ENCODE measurements at places on chromosomes 6 and 20.
A peak's percentile ranks its signal among the peaks of the same experiment; 100 is the strongest.

GRCh38 chr6:356828-357251 is 34.7 kb upstream of the IRF4 start:
- DNase-seq, result no peak

- DNase-seq, result no peak
Observed at GRCh38 chr20:21229163-21229562, 74.0 kb upstream of the XRN2 start.

GRCh38 chr6:150191809-150192208 is 49.0 kb downstream of the PPP1R14C start:
- DNase-seq, result no peak

DNA sequence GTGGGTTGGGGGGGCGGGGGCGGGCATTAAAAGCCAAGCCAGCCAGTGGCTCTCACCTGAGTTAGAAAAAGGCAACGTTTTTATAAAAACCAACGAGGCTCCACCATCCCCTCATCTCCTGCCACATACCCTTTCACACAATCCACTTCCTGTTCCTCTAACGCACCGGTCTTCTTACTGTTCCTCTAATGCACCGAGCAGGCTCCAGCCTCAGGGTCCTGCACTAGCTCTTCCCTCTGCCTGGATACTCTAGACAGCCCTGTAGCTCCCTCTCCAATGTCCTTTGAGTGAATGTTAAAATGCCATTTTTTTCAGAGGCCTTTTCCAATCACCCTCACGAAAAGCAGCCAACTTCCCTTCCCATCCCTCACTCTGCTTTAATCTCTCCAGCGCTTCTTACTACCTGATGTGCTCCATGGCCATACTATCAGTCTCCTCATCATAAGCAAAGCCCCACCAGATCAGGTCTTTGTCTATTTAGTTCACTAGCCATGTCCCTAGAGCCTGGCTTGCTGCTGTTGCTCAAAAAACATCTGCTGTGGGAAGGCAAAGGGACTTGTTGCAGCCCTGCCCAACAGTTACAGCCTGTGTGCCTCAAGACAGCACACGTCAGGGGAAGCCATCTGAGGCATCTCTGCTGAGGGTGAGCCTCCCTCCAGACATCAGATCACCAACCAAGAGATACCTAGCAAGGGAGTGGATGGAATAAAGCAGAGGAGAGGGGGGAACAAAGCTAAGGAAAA is 3.9 kb downstream of the FKBP1A start:
- no peak for DNase-seq

GRCh38 chr6:5276581-5276980 is 15.3 kb downstream of the FARS2 start:
- DNase-seq, result no peak

- no peak for DNase-seq
Observed at GRCh38 chr6:65557224-65557623, 149.8 kb downstream of the EYS start.

GRCh38 chr6:92979281-92979680 is 440.1 kb downstream of the EPHA7 start:
- no peak for DNase-seq

DNA sequence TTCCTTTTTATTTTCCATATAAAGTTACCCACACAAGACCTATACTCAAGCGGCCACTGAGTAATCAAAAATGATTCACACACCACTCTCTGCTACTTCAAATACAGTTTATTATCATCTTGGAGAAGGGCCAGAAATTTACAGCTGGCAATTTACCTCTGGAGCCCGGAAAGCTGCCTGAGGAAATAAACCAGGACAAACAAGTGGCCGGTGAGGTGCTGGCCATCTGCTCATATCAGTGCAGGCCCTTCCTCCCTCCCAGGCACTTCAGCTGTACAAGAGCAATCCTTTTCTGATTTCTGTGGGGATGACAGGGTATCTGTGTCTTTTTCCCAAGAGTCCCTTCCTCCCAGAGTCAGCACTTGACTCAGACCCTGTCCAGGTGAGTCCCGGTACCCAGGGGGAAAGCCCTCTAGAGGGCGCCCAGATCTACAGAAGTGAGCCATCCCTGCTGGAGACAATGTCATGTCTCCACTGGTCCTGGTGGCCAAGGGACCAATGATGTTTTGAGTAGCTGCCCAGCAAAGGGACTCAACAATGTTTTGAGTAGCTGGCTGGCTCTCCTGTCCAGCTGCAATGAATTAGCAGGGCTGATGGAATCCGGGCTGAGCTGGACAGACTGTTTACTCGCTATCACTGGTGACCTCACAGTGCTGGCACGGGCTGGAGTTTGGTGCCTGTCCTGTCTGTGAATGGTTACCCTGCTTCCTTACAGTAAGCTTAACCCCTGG is 23.6 kb downstream of the LRP11 start:
- DNase-seq, result peak; percentile 32

DNA sequence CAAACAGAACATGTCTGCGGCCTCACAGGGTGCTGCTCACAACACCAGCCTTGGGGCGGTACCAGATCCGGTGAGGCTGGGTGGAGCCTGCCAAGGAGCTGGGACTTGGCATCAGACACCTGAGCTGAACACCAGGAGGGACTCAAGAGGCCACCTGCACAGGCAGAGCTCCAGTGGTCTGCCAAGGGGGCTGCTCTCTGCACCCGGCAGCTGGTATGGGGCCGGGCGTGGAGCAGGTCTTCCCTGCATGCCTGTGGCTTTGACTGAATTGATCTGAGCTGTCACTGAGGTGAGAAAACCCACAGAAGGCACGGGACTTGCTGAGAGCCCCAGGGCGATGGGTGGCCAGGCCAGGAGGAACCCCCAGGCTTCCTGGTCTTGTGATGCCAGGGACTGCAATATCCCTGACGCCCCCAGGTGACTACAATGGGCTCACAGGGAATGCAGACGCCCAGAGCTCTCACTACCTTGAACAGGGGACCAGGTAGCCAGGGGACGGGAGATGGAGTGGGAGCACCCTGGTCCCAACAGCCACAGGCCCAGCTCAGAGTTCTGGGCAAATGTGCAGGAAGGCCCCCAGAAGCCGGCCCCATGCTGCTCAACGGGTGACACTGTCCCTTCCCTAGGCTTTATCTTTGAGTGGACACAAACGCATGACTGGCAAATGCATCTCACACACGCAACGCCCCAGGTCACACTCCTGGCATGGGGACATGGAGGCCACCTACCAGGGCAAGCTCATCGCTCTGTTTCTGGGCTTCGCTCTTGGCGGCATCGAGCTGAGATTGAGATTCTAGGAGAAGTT is 48.2 kb downstream of the DSTN start:
- DNase-seq, result no peak

GRCh38 chr20:642398-643174 is 10.4 kb downstream of the SRXN1 start:
- no peak for DNase-seq

GRCh38 chr20:15863735-15864134 is 709.5 kb downstream of the KIF16B start:
- DNase-seq, result no peak

GRCh38 chr6:17552861-17553260 is 47.2 kb upstream of the FAM8A1 start:
- no peak for DNase-seq

DNA sequence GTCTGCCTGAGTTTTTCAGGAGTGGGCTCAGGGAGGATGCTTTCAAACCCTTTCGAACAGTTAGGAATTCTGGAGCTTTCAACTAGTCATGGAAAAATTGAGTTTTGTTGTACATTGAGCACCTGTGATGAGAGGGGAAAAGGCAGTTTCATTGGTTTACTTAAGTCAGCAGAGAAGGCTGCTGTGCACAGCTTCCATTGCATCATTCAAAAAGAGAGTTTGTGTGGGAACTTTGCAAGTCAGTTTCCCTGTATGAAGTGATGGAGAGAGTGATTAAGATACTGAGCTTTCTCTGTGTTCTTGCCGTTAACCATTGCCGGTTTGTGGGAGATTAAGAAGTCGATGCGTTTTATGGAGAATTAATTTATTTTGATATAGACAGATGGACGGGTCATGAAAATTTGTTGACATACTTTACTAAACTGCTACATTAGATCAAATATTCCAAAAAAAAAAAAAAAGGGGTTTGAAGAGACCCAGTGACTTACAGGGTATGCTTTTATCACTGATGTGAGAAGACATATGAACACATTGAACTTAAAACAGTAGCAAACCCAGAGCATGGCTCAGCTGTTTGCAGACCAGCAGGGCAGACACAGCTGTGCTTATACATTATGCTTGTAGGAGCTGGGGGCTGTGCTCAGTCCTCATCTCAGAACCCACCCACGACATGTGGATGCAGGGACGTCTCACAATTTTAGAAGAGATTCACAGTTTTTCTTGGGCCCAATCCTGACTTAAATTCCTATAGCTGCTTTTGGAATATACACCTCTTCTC is 234.1 kb downstream of the SOX4 start:
- DNase-seq, result no peak

DNA sequence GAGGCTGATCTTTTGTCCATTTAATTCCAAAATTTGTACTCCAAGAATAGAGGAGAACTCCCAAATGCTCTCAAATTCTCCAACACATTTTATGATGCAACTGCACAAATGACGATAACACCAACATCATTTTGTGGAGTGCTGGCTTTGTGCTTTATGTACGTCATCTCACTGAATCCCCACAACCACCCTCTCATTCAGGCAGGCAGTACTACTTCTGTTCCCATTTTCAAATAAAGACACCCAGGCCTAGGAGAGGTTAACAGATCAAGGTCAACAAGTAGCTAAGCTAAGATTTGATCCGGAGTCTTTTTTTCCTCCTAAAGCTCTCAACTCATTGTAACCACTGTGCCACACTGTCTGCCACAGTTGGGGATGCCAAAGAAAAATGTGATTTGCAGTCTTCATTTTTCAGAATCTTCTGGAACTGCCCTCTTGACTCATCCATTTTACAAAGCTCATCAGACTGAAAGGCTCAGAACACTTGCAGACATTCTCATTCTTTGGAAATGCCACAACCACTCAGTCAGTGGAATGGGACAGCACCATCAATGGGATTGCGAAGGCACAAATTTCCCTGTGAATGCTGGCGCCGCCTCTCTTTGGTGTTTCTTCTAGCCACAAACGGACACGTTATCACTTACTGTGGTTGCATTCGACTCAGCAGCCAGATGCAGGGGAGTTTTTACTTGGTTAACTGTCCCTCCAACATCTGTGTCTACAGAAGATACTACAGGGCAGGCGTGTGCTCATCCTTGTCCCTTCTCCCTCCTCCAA is 184.4 kb downstream of the GJA10 start:
- peak; percentile 78 for DNase-seq

DNA sequence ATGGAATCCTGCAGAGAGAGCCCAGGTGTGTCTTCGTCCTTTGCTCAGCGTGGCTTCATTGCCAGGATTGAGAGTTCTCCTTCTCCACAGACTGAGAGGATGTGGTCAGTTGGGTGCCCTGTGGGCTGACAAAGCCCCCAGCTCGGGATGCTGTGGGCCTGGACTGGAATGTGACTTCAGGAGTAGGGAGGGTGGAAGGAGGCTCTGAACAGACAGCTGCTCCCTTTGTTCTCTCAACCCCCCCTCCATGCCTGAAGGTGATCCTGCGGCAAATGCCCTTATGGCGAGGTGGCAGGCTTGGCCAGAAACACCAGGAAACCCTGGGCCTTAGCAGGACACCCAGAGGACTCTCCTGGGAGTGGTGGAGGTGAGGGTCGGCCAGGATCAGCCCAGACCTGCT is 1.8 kb upstream of the CST5 start:
- no peak for DNase-seq

GRCh38 chr20:8800089-8800488 is 268.8 kb upstream of the PLCB4 start:
- DNase-seq, result no peak

DNA sequence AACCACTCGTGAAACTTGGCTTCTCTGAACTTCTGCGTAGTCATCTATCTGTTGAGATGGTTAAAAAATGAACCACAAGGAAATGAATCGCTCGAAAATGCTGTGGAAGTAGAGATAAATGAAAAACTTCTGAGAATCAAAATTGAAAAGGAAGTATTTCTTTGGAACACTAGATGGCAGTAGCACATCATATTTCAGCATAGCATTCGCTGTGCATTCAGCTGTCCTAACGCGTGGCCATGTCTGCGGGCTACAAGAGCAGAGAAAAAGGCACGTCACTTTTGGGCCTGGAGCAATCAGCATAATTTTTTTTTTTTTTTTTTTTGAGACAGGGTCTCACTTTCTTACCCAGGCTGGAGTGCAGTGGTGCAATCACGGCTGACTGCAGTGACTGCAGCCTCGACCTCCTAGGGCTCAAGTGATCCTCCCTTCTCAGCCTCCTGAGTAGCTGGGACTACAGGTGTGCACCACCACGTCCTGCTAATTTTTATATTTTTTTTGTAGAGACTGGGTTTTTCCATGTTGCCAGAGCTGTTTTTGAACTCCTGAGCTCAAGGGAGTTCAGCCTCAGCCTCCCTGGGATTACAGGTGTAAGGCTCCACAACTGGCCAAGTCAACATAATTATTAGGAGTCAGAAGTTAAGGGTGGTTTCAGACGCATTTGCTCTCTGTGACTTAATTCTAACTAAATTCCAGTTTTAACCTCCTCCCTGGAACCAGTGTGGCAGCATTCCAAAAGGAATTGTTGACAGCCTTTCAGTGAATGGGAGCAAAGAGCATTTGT is 8.8 kb upstream of the PERP start:
- DNase-seq, result peak; percentile 22

- no peak for DNase-seq
Observed at GRCh38 chr6:40541556-40542174, 45.5 kb downstream of the LRFN2 start.

DNA sequence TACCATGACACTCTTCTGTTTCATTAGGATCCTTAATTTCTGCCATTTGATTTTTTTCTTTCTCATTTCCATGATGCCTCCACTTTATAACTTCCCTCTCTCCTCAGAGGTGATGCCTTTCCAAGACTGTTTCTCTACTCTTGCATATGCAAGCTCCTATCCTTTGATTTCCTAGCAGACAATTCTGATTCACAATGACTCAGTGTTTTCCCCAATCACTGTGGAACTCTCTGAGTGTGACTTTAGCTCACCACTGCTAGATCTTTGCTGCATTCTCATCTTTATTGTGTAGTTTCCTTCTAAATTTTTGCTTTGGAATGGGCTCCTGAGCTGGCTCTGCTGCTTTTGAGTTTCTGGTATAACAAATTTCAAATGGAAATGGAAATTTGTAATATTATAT is 184.9 kb downstream of the TINAG start:
- no peak for DNase-seq

DNA sequence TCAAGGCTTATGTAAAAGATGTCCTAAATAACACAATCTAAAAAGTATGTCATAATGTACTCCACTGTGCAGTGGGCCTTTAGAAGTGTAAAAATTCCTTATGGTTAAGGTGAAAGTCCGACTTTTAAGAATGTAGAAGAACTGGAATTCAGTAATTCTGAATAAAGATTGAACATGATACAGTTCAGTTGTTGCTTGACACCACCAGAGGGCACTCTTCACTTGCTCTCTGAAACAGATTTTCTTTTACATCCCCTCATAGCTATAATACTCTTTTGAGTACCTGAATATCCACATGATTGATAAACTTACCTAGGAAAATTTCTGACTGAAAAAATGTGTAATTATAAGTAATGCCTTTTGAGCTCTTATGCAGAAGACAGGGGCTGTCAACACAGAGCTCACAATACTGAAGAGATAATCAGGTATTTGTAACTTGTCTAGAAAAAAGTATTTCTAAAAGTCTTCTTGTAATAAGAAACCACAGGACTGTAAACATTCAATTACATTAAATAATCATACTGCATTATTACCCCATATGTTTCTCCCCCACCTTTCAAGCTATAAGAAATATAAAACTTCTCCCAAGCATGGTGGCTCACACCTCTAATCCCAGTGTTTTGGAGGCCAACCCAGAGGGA is 92.1 kb downstream of the POPDC3 start:
- peak; percentile 5 for DNase-seq

GRCh38 chr6:164124473-164124872 is 710.0 kb downstream of the QKI start:
- no peak for DNase-seq

- DNase-seq, result no peak
Observed at GRCh38 chr20:63461104-63461763, 11.2 kb downstream of the KCNQ2 start.

GRCh38 chr6:90818163-90818562 is 231.3 kb upstream of the MAP3K7 start:
- no peak for DNase-seq

Data from stimulated activated CD4-positive, alpha-beta T cell treated with anti-CD3 and anti-CD28 coated beads, Interleukin-4, amount 100 ng/mL, for 48 hours (primary cell).